Stimulated activated naive CD4-positive, alpha-beta T cell (primary cell): ENCODE measurements at places on chromosomes 1 and 21.

DNA sequence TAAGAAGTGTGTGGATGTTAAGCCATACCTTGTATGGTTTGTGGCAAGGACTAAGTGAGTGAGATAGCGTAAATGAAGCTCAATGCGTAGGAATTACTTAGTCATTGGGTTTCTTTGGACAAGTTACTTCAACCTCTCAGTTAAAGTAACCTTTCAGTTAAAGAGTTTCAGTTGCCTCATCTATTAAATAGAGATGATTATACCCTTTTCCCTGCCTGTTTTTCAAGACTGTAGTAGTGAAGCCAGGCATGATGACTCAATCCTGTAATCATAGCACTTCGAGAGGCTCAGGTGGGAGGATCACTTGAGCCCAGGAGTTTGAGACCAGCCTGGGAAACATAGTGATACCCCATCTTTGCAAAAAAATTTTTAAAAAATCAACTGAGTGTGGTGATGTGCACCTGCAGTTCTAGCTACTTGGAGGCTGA lies 6.3 kb downstream of the ZMPSTE24 start:
- DNase-seq = no peak

GRCh38 chr1:237386362-237387143 lies 344.6 kb downstream of the RYR2 start:
- no peak for DNase-seq

- peak; percentile 56 for DNase-seq
Measured at GRCh38 chr1:24555591-24556413, at the start of gene NCMAP. TSS of gene NCMAP (plus strand) at chr1:24556087. CDS start at chr1:24595431, 39,344 bp downstream.

GRCh38 chr1:168960595-168960994 lies 145.9 kb upstream of the ATP1B1 start:
- no peak for DNase-seq

DNA sequence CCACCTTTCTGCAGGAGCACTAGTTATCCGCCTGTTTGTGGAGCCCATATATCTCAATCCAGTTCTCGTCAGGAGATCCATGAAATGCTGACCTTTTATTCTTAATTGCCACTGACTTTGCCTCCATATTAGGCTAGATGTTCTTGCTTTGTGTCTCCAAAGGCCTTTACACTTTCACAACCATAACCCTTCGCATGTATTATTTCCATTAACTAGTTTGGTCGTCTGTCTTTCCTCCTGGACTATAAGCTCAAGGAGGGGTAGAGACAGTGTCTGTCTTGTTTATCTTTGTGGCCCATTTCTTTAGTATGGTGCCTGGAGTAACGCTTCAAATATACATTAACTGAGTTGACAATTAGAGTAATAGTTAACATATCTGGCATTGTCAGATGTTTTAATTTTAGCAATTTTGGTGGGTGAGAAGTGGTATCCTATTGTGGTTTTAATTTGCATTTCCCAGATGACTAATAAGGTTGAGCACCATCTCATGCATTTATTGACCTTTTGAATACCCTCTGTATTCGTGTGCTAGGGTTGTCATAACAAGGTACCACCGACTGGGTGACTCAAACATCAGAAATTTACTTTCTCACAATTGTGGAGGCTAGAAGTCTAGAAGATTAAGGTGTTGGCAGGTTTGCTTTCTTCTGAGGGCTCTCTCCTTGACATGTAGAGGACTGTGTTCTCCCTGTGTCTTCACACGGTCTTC lies 21.7 kb upstream of the IL12RB2 start:
- DNase-seq = no peak

DNA sequence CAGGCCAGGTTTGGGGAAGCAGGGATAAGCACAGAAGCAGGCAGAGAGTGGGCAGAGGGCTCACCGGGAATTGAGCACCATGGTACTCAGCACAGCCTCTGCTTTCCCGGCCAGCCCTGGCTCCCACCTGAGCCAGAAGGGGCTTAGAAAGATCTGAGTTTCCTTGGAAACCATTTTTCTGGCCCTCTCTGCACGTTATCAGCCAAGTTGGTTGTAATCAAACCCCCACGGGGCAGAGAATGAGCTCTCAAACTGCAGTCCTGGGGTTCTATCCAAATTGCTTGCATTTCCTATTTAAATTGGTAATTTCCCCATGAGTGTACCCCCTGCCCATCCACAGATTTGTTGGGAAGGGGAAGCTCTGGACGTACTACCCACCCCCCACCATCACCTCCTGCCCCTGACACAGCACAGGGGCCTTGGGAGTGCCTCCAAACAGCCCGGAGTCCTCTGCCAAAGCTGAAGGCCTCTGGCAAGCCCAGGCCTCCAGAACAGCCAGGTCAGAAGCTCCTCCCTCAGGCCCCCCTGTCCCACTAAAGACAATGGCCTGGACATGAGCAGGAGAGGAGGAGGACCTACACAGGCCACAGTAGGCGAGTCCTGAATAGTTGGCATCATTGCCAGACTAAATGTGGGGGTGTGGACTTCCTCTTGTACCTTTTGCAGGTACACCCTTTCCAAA lies 42.7 kb upstream of the GJB5 start:
- DNase-seq = no peak

- no peak for DNase-seq
Measured at GRCh38 chr1:62295921-62296491, 23.2 kb downstream of the KANK4 start.

- DNase-seq = no peak
Measured at GRCh38 chr1:66848193-66848592, 47.1 kb upstream of the INSL5 start.

DNA sequence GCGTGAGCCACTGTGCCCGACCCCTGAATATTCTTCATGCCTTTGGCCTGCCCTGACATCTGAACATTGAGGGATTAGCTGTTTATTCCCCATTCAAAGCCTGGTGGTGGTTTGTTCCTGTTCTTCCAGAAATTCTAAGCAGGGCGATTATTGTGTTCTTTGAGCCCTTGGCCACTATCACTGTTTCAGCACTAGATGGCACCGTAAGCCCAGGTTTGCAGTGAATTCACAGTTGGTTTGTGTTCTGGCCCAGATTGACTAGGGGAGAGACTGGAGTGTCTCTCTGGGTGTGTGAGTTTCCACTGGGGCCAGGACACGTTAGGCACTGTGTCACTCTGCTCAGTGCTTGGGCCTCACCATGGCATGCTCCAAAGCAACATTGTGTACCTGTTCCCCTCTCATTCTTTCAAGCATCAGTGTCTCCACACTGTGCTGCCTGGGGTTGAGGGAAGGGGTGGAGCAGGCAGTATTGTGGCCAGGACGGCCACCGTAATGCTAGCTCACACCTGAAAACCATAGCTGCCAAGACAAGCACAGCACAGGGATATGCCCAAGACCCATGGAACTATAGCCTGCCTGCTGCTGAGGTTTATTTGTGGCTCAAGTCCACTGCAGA lies 52.7 kb downstream of the PKN2 start:
- no peak for DNase-seq

DNA sequence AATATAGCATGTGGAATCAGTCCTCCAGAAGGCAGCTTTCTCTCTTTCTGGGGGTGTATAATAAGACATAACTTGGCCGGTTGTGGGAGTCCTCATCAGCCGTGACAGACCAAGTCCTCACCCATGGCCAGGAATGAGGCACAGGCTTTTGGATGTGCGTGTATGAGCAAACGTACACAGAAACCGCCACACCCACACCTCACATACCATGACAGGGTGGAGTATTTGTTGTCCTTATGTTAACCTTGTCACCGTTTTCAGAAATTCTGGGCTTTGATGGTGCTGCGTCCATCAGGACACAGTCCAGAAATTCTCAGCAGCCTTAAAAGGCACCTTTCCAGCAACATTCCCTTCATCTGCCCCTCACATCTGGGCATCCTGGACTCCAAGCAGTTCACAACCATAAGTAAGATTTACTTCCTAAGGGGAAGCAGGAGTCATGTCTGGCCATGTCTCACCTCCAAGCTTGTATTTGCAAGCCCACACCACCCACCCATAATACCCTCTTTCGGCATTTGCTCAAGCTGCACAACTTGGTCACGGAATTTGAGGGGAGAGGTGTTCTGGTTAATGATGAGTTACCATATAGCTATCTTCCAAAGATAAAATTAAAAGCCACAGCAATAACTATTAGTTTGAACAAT lies 12.4 kb downstream of the C1orf116 start:
- DNase-seq = no peak

DNA sequence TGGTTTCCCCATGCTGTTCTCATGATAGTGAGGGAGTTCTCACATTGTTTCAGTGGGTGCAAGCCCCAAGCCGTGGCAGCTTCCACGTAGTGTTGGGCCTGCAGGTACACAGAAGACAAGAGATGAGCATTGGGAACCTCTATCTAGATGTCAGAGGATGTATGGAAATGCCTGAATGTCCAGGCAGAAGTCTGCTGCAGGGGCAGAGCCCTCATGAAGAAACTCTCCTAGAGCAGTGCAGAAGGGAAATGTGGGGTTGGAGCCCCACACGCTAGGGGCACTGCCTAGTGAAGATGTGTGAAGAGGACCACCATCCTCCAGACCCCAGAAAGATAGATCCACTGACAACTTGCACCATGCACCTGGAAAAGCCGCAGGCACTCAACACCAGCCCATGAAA lies 17.0 kb downstream of the GPR161 start:
- DNase-seq = no peak

DNA sequence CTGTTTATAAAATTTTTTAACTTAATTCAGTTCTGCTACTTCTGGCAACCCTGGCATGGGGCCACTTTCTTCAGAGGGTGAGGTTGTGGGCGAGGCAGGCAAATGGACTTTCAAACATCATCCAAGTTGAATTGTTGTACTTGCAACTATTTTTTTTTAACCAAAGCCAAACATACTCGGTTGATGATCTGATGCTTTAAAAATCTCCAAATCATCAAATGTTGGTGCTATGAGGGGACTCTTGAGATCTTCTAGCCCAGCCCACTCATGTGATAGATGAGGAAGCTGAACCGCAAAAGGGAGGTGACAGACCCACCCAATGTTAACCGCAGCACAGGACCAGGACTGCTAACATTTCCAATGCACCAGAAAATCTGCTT lies 6.7 kb downstream of the SLC1A7 start:
- no peak for DNase-seq

- no peak for DNase-seq
Measured at GRCh38 chr1:183287191-183287675, 101.2 kb downstream of the LAMC2 start.

DNA sequence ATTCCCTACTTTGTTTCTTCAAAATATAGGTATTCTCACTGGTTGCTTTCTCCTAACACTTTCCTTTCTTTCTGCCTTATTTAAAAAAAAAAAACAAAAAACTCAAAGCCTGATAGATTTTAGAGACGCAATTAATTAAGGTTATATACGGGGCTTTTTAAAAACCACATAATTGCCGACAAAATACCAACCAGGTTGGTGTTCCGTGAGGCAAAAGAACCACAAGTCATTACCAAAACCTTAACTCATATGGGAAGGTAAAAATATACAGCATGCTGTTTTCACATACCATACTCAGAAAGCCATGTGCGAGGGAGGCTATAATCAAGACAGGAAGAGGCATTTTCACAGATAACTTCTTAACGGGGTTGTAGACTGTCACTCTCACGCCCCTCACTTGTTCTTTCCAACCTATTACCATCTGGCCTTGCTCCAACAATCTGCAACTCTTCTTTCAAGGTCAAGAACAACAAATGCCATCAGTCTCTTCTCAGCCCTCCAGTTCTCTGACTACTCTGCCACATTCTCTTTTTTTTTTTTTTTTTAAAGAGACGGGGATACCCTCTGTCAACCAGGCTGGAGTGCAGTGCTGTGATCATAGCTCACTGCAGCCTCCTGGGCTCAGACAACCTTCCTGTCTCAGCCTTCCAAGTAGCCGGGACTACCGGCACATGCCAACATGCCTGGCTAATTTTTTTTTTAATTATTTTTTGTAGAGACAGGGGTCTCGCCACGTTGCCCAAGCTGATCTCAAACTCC lies 102.6 kb downstream of the APP start:
- no peak for DNase-seq

DNA sequence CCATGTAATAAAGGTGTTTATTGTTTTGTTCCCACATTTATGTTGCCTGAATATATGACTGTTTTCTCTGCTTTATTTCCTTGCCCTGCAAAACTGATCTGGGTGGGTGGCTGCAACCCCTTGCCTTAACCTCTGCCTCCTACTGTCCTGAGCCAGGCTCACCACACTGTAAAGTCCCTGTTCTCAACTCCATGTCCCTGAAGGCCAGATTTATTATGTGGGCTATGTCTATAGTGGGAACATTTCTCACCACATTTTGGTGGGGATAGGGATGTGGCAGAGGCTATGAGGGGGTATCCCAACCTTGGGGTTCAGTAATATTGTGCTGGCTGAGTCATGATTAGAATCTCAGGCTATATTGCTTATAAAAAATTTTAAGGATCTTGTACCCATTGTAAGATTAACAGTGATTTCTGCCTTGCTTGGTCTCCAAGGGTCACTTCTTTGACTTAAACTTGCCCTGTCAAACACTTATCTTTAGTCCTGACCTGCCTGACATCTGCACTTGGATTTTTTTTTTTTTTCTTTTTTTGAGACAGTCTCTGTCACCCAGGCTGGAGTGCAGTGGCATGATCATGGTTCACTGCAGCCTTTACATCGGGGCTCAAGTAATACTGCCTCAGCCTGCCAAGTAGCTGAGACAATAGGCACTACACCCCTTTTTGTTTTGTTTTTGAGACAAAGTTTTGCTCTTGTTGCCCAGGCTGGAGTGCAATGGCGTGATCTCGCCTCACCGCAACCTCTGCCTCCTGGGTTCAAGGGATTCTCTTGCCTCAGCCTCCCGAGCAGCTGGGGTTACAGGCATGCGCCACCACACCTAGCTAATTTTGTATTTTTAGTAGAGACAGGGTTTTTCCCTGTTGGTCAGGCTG lies 3.6 kb downstream of the RPS8 start:
- DNase-seq = no peak

DNA sequence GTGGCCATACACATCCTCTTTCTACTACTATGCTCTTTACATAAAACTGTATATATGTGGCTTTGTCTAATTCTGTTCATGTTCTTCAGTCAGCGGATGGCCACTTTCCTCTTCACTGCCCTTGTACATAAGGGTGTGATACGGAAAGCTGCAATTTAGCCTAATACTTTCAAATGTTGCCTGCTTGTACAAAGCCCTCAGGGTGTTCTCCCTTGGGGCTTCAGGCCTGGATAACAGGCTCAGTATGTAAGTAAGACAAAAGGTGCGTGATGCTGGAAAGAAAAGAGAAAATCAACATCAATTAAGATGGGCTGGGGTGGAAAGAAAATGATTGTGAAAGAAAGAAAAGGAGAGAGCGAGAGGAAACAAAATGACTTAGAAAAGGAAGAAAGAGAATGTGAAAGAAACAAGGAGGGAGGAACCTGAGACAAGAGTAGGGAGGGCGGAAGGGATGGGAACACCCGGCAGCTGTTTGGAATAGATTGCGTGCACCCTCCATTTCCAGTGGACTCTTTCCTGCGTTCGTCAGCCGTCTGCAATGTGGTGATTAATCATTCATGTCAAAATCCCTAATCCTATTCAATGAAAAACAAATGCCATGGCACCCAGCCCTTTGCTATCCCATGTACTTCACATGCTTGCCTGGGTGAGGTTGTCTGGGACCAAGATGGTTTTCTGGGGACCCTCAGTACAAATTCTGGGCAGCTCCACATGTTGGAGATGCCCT lies 553.6 kb downstream of the NUF2 start:
- DNase-seq = no peak
